ENCODE measurements at places on chromosomes 16 and 17.
A peak's percentile ranks its signal among the peaks of the same experiment; 100 is the strongest.

DNA sequence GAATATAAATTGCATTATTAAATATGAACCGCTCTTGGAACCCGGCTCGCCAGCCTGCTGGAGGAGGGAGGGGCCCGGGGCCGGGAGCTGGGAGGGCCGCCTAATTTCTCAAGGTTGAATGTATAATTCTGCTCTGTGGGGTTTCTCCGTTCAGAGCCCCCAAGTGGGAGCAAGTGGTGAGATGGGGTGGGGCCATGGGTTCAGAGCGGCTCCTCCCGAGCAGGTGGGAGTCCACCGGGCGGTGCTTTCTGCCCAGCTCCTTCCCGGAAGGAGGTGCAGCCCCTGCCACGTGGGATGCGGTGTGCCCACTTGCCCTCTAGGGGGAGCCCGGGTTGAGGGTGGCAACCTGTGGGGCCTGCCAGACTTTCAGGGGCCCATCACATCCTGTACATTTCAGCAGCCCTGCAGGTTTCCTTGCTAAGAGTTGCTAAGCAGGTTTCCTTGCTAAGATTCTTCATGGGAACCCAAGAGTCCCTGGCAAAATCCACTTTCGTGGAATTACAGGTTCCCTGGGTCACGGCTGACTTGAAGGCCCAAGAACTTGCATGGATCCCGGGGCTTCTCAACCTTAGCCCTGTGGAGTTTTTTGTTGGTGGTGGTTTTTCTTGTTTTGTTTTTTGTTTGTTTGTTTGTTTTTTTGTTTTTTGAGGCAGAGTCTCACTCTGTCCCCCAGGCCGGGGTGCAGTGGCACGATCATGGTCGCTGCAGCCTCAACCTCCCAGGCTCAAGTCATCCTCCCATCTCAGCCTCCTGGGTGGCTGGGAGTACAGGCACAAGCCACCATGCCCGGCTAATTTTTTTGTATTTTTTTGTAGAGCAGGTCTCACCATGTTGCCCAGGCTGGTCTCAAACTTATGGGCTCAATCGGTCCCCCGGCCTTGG is 196.7 kb upstream of the GSE1 start:
- peak; percentile 46 for DNase-seq

DNA sequence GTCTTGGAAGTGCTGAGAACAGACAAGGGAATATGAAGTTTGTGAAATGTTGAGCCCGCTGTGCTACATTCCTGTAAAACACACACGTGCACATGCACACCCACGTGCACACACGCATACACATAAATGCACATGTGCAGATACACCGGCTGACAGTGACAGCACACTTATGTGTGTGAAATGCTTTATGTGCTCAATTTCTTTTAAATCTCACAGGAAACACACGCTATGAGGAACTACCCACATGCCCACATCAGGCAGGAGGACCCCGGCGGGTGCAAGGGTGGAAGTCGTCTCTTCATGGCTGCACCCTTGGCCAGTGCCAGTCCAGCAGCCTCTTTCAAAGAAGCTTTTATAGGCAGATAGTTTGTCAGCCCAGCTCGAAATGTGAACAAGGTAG is 561 bp upstream of the WFDC1 start:
- DNase-seq: no peak

GRCh38 chr17:50059256-50059655 is 3.3 kb downstream of the ITGA3 start:
- DNase-seq: no peak

GRCh38 chr16:81560979-81561657 is 116.5 kb downstream of the CMIP start:
- no peak for DNase-seq

GRCh38 chr17:57553991-57554825 is 190.9 kb downstream of the CCDC182 start:
- DNase-seq: no peak

GRCh38 chr17:58415371-58416055 is 1.8 kb downstream of the RNF43 start:
- no peak for DNase-seq

DNA sequence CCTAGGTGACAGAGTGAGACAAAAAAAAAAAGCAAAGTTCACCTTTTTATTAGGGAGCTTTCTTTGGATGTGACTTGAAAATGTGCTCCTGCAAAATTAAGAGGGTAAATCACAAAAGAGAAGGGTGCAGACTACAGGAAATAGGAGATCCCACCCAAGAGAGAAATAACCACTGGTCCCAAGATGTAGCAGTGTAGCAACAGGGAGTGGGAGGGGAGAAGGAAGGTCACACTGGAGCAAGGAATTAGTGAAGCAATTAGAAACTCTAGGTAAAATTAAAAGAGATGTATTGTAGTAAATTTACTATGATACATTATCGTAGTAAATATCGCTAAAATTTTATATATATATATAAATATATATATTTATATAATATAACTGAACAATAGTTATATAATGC is 12.3 kb upstream of the SPN start:
- DNase-seq: no peak

DNA sequence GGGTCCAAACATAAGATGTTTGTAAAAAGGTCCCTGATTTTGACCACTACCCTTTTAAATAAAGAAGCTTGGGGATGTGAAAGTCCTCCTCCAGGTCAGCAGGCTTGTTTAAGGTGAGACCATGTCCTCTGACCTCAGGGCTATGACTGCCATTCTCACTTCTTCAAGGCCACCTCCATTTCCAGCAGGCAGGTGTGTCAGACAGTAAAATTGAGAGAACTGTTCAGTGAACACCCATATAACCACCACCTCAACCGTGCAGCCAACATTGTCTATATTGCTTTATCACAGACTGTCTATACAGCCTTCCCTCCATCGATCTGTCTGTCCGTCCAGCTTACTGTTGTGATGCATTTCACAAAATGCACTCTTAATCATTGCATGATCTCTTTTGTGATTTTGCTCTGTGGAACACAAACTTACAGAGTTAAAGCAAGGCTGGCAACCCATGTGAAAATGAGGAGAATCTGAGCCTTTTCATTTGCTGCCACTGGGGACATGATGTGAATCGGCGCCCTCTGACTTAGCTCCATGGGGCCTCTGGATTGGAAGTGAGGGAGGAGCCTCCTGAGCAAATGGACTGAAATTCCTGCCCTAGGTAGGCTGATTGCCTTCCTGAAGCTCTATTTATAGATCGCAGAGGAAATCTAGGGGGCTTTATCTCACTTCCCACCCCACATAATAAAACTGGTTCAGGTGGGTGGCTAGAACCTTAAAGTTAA is 53.8 kb downstream of the ZNRF1 start:
- no peak for DNase-seq

- DNase-seq: no peak
Observed at GRCh38 chr16:11349599-11350276, 4.5 kb downstream of the RMI2 start.

GRCh38 chr16:29811170-29811895 is 660 bp upstream of the PRRT2 start:
- peak; percentile 62 for DNase-seq

DNA sequence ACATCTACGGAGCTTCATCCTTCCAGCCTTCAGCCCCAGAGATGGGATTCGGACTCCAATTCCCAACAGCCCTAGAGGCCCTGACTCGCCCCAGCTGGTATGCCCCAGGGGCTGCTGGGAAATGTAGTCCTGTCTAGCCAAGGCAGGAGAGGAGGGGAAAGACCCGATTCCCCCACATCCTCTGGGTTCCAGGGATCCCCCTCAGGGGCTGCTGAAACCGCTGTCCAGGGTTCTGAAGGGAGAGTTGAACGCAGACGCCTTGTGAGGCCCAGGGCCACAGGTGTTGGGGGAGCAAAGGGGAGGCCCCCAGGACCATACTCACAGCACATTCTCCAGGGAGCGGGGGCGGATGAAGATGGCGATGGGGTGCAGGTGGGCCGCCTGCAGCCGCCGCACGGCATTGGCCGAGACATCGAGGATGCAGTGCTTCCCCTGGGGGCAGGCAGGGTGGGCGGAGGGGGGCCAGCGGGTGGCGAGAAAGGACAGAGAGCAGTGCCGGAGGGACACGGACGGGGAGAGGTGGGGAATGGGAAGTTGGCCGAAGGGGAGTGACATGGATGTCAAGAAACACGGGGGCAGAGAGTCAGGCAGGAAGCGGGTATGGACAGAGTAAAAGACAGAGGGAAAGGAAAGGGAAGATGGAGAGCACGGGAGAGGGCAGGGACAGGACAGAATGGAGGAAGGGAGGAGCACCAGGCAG is 12.6 kb upstream of the ASGR1 start:
- DNase-seq: no peak

GRCh38 chr17:3799181-3799945 is 1.6 kb downstream of the ITGAE start:
- DNase-seq: no peak

GRCh38 chr17:5747276-5747675 is 163.0 kb upstream of the NLRP1 start:
- no peak for DNase-seq

DNA sequence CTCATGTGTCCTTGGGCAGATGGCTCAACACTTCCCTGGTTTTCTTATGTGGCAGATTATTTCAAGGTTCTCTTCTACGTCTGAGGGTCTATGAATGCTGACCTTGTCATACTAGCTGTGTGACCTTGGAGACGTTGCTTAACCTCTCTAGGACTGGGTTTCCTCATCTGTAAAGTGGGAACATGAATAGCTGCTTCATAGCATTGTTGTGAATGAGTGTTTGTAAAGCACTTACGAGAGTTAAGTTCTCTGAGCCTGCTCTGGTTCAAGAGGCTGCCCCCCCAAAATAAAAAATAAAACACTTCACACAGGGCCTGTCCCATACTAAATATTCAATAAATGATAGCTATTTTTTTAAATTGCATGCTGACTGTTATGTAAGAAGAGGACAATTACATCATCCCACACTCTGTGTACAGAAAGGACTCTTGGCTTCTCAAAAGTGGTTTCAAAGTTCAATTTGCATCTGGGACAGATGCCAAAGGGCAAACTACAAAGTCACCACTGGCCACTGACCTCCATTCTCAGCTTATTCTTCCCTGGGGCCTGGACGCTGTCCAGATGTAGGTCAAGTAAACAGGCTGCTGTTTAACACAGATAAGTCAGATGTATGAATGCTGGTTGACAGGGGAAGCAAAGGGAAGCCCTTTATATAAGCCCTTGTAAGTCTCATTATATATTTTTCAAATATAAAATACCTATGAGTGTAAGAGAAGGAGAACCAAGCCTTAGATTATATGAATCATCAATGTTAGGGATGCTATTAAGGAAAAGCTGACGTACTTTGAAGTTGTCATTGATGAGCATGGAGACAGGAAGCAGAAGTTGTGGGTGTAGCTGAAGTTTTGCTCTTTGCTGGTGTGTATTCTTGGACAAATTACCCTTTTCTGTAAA is 15.4 kb upstream of the NDEL1 start:
- no peak for DNase-seq

DNA sequence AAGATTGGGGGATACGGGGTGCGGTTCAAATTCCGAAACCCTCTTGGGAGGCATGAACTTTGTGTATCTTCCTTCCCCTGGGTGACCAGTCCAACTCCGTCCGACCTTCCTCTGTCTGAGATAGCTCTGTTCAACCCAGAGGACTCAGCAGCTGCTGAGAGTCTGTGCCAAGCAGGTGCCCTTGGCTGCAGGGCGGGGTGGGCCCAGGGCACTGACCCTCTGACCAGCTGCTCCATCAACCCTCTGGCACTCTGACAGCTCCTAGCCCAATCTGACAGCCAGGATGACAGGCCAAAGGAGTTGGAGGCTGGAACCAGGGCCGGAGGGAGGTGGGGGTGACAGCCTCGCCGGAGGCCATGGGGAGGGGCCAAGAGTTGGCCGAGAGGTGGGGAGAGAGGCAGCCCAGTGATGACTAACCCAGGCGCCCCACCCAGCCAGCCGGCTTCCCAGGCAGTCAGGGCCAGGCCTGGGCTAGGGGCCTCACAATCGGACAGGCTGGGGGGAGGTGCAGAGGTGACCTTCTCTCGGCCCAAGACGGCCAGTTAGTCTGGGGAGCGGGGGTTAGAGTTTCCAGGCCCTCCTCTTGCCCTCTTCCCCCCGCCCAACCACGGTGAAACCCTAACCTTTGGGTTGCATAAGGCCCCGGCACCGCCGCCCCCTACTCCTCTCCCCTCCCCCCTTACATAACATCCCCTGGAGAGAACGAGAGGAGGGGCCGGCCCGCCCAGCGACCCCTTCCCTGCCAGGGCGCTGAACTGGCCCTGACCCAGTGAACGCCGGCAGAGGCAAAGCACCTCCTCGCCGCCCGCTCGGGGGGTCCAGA is 5.0 kb upstream of the TLCD2 start:
- no peak for DNase-seq

- DNase-seq: no peak
Observed at GRCh38 chr16:28180655-28181460, 30.9 kb downstream of the XPO6 start.

DNA sequence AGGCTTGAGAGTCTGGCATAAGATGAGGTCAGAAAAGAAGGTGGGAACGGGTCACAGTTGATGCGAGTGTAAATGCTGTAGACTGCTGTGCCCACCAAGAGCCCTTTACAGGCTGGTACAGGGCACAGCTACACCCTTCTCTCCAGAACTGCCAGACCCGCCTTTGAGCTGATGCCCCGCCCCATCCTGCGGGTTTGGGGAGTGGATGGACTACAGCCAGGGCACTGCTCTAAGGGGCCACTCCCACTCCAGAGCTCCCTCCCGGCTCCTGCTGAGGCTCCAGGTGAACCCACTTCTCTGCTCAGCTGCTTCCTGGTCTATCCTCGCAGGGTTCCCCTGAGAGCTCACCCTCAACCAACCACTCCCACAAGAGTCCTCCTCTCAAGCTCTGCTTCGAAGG is 12.3 kb downstream of the MEIOB start:
- DNase-seq: no peak

DNA sequence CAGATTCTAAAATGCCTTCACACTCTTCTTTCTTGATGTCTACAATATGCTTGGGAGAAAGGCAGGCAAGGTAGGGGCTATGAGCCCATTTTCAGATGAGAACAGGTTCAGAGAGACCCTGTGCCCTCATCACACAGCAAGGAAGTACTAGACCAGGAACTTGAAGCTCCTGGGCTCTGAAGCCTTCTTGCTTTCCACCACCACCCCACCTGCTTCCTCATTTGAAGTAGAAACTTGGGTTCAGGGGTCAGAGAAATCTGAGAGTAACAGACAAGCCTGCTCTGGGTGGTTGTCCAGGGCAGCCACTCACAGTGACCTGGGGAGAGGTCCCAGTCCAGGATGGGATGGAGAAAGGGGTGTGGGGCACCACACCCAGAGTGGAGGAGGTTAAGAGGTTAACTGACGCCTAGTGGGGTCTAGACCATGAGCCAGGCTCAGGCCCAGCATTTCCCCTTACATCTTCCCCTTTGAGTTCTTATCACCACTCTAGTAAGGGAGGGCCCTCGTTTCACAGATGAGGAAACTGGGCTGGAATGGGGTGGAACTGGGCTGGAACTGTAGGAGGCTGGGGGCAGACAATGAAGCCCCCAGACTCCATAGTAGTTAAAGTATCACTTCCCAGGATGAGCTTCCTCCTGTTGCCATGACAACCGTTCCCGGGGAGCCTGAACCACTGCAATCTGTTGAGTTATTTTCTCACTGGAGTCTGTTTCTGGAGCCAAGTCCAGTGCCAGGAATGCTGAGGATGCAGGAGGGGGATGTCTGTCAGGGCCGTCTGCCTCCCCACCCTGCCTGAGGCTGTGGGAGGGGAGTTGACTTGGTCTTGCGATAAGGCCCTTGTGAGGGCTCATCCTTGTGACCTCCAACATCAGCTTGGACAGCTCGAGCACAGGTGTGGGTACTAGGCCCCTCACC is 16.2 kb upstream of the PHF12 start:
- no peak for DNase-seq

- no peak for DNase-seq
Observed at GRCh38 chr16:4212934-4213296, 29.0 kb downstream of the SRL start.

GRCh38 chr17:1977583-1978395 is 47.3 kb downstream of the RTN4RL1 start:
- DNase-seq: no peak

- DNase-seq: no peak
Observed at GRCh38 chr17:66472123-66472522, 169.7 kb downstream of the PRKCA start.

- DNase-seq: no peak
Observed at GRCh38 chr17:71085238-71086033, 916.1 kb downstream of the KCNJ2 start.
